ENCODE measurements at places on chromosomes 6 and 20.

- DNase-seq: peak; percentile 24
Measured at GRCh38 chr6:34189806-34190503, 44.1 kb upstream of the GRM4 start.

DNA sequence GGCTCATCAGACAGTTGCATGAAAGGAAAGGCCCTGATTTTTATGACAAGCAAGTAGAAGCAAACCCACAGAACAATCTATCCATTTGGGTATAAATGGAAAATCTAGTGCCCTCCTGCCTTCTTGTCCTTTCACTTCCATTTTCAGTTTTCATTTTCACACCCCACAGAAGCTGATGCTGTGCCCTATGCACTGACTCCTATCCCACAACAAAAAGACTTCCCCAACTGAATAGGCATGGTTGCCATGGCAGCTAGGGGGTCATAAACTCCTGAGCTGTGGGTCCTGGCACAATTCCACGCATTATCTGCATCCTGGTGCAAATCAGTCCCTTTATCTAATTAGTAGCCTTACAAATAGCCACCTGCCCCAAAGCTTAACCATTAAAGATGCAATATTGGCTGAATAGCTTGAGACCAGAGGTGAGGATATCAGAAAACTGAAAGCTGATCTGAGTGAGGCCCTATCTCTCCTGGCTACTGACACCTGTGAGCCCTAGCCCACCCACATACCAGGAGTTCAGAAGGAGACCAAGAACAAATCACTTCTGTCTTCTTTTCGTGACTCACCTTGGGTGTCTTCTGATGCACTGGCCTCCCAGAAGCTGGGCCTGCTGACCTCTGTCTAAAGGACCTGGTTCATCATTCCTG lies 34.9 kb upstream of the HEY2 start:
- DNase-seq: no peak

DNA sequence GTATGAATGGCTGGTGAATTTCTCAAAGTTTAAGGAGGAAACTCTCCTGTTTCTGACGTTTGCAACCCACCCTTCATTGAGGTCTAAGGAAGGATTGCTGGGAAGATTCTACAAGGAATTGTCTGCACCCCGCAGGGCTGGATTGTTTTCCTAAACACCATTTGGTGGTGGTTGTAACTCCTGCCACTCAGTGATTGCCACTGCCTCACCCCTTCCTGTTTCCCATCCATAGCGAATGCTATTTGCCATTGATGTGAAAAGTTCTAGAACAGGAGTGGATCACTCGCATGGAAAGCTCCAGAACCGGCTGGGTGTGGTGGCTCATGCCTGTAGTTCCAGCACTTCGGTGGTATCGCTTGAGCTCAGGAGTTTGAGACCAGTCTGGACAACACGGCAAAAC lies 8.7 kb upstream of the DSP start:
- no peak for DNase-seq

DNA sequence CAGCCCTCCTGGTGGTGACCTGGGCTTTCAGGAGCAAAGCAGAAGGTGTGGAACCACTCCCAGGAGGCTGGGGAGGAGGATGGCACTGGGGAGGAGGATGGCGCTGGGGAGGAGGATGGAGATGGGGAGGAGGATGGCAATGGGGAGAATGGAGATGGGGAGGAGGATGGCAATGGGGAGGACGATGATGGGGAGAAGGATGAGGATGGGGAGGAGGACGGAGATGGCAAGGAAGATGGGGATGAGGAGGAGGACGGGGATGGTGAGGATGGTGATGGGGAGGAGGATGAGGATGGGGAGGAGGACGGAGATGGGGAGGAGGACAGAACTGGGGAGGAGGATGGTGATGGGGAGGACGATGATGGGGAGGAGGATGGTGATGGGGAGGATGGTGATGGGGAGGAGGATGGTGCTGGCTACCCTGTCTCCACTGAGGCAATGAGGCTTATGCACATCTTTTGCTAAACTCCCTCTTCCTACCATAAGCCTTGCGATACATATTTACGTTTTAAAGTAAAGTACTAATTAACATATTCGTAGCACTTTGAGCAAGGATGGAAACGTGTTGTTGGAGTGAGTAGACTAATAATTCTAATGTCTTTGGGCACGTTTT lies 7.4 kb downstream of the SMOC2 start:
- no peak for DNase-seq

GRCh38 chr20:49765846-49766541 lies 46.6 kb upstream of the SLC9A8 start:
- DNase-seq: no peak

DNA sequence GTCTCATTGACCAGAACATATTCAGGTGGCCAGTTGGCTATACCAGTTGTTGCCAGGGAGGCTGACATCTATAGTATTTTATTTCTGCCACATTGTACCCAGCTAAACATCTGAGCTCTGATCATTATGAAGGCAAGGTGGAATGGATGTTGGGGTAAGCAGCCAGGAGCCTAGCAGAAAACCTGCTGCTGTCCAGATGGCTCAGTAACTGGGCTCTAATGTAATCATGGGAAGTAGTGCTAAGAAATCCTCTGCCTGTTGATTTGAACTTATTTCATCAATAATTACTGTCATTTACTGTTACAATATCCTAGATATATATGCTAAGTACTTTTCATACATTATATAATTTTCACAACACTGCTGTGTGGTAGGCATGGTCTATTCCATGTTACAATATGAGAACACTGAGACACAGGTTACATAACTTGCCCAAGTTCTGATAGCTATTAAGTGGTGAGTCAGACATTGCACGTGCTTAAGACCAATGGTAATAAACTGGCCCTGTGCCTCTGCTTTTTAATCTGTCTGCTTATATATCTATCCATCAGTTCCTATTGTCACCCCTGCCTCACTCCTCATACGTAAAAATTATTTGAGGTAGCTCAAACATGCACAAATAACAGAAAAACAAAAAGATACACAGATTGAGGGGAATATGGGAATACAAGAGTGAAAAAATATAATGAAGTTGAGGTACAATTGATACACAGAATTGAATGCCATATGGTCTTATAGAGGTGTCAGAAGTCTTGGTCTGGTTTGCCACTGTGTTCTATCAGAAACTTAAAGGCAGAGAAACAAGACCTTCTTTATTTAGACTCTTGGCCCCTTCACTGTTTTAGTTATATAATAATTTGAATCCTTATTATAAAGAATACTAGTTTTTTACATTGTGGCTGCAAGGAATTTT lies 25.2 kb downstream of the TBPL1 start:
- no peak for DNase-seq

GRCh38 chr6:34412016-34412415 lies 13.9 kb downstream of the RPS10 start:
- DNase-seq: no peak

DNA sequence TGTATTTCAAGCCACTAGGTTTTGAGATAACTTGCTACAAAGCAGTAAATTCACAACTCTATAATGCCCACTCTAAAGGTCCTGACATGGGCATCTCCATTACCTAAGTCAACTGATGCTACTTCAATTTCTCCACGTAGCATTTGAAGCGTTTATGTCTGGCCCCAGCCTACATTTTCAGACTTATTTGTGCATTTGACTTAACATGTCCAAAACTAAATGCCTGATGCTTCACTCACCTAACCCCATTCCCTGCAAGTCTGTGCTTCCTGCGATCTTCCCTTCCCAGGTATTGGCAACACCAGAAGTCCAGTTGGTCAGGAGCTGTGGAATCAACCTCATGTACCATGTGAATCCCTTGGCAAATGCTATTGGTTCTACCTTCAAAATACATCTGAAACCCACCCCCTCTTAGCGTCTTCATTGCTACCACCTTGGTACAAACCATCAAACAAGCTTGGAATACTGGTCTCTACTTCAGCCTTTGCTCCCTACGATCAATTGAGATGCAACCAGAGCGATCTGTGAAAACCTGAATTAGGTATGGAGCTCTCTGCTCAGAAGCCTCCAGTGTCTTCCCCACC lies 12.8 kb upstream of the ZNFX1 start:
- DNase-seq: no peak

- DNase-seq: no peak
Measured at GRCh38 chr6:63509652-63510352, 62.5 kb upstream of the LOC128125822 start.

GRCh38 chr6:84329516-84329915 lies 102.1 kb upstream of the CEP162 start:
- no peak for DNase-seq

DNA sequence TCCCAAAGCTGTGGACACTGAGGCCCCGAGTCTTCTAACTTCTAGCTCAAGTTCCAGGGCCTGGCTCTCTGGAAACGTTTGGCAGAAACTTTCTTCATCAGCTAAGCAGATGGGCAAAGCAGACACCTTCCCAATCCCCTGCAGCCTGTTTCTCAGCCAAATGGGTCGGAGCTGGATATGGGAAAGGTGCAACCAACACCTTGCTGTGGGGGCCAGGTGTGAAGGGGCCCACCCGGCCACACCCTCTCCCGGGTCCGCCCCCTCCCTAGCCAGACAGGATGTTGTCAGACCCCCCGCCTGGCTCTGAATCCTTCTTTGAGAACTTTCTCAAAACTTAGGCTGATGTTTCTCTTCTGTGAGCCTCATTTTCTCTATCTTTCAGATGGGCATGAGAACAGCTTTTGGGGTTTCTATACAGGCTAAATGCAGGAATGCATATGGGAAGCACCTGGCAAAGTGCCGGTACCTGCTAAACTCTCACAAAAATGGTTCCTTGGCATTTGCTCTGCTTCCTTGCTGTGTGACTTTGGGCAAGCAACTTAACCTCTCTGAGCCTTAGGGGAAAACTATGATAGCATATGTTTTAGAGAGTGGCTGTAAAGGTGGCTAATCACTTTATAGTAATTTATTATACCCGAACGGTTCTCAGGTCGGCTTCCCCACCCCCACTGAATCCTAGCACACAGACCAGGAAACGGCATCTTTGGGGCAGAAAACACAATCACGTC lies 1.8 kb downstream of the SNAI1 start:
- DNase-seq: no peak

GRCh38 chr20:48599106-48599747 lies 228.6 kb downstream of the PREX1 start:
- no peak for DNase-seq

GRCh38 chr6:90068264-90068663 lies 174.0 kb downstream of the GJA10 start:
- DNase-seq: no peak

DNA sequence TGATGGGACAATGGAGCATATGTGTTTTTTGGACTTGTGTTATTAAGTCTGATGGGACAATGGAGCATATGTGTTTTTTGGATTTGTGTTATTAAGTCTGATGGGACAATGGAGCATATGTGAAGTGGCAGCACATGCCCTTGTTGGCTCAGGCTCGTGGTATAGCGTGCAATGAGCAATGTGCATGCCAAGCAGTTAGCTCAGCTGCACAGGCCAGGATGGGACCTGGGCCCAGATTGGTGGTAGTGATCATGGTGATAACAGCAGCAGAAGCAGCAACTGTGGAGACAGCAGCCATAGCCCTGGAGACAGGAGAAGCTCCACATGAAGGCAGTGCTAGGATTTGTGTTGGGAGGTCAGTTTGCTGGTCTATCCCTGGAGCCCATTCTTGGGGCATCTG lies 61.1 kb downstream of the IL20RA start:
- no peak for DNase-seq

DNA sequence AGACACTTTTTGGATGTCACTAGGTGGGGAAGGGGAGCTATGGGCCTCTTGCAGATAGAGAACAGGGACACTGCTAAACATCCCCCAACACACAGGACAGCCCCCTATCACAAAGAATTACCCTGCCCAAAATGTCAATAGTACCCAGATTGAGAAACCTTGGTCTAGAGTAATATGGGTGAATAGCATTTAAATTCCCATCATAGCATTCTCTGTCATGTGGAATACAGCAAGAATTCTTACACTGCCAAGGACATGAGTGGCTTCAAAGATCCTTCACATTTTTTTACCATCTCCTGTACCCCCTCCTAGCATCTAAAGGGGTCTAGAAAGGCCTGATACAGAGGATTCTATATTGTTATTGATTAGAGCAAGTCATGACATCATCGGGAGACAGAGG lies 83.1 kb upstream of the SSTR4 start:
- no peak for DNase-seq

DNA sequence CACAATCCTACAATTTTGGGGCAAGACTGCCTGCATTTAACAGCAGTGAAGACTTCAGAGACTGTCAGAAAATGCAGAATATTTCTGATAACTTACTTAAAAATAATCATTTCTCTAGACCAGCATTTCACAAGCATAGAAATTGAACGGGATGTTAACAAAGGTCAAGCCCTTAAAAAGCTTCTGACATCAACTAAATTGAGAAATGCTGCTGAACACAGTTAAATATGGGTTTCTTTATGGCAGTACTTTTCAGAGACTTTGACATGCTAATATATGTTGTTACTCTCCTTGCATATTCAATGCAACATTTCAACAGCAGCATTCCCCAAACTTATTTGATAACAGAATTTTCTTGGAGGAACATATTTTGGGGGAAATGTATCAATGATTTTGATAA lies 84.5 kb downstream of the KIF13A start:
- no peak for DNase-seq

DNA sequence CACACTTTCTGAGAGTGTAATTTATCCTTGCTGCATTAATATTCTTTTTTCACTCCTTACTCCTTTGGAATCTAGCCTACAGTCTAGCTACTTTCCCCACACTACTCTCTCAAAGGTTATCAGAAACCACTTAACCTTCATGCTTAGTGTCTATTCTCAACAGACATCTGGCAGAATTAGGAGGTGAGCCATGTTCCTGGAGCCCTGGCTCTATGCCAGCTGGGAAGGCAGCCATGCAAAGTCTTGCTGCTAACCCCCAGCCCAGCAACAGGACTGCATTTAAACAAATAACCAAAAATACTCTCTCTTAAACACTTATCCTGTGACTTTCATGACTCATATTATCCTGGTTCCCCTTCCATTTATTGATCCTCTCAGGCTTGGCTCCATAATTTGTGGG lies 260.2 kb downstream of the BCKDHB start:
- no peak for DNase-seq

DNA sequence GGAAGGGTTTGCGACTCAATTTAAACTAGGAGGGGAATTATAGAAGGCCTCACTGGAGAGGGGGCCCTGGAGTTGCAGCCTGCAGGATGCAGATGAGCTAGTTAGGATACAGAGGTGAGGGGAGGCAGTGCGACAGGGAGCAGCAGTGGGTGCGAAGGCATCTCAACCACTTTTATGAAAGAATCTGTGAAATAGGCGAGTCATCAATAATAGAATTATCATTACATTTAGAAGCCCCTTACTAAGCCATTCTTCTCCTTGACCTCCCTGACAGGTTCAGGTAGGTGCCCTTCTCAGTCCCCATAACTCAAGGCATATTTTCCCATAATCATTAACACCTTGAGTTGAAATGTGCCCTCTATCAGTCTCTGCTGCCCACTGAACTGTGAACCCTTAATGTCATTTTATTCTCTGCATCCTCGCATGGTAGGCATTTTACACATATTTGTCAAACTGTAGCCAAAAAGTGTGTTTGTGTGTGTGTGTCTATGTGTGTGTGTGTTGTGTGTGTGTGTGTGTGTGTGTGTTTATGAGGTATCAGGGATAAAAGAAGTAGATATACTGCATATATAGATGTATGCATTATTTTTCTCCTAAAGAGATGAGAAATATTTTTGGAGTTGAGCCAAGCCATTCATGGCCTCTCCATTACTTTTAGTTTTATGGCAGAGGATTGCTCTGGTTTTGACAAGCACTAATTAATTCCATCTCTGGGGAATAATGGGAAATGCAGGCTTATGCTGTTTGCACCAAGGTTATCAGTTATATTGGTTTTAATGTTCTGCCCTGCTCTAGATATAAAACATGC lies 898.8 kb downstream of the KIF16B start:
- no peak for DNase-seq
